ENCODE measurements at places on chromosomes 13 and 19.

DNA sequence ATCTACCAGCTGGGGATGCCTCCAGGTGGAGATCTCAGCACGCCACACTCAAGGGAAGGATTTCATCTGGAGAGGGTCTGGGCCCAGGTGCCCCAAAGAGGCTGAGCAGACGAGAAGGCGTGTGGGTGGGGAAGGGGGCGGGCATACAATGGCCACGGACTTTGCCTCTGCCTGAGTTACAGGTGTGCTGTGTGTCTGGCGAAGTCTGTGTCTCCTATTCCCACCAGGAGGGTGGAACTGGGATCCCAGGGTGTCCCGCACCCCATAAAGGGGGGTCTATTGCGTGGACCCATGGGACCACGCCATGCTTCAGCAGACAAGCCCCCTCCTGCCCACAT is 3.6 kb downstream of the TLE2 start:
- no peak for DNase-seq

DNA sequence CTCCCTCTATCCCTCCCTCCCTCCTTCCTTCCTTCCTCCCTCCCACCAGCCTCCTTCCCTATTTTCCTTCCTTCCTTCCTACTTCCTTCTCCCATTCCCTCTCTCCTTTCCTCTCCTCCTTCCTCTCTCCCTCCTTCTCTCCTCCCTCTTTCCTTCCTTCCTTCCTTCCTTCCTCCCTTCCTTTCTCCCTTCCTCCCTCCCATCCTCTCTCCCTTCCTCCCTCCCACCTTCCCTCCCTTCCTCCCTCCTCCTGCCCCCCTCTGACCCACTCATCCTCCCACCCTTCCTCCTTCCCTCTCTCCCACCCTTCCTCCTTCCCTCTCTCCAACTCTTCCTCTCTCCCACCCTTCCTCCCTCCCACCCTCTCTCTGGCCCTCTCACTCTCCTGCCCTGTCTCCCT is 132.1 kb downstream of the ZNF536 start:
- no peak for DNase-seq

- peak; percentile 86 for DNase-seq
Measured at GRCh38 chr19:47598407-47599349, 10.3 kb upstream of the BICRA start.

DNA sequence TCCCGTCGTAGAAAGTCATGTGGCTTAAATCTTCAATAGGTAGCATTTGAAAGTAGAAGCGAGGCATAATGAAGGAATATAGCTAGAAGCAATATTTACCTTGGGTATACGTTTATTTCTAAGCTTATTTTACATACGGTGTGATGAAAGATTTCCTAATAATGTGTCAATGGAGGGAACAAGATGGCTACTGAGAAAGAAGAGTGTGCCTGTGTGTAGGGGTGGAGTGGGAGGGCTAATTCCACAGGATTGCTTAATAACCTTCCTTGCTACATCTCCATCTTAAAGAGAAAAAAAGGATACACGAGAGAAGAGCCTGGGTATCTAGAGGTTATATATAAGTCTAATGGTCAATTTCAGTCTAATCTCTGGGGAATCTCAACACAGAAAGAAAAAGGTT is 2.0 kb downstream of the SPART start:
- DNase-seq: no peak

GRCh38 chr13:82374719-82375118 is 1507.6 kb downstream of the SLITRK1 start:
- DNase-seq: no peak

DNA sequence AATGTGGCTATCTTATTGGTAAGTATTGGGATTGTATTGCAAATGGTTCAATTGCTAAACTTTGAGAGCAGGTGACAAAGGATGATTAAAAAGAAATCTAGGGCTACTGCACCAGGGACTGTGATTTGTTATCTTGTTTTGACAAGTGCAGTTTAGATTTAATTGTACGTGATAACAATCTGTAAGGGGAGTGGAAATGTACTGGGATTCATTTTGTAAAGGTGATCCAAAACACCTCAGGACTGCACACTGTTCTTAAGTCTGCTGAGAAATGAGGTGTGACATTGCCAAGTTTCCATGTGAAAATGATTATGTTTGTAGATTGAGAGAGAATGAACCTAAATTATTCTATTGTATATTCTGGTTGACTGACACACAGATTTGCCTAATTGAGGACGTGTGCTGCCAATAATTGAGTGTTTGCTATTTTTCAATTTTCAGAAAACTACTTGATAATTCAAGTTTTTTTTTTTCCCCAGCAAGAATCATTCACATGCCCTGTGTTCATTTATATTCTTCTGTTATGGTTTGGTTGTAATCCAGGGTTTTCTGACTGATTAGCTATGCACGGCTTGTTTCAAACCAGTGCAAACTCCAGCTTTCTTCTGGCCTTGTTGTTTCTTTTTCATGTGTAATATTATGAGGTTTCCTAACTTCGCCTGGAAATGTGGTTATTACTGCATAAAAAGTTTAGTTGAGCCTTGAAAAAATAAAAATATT is 308.0 kb downstream of the OLFM4 start:
- DNase-seq: no peak

GRCh38 chr13:77511552-77511951 is 24.0 kb upstream of the SCEL start:
- no peak for DNase-seq

GRCh38 chr19:33784432-33784831 is 12.2 kb upstream of the KCTD15 start:
- no peak for DNase-seq

DNA sequence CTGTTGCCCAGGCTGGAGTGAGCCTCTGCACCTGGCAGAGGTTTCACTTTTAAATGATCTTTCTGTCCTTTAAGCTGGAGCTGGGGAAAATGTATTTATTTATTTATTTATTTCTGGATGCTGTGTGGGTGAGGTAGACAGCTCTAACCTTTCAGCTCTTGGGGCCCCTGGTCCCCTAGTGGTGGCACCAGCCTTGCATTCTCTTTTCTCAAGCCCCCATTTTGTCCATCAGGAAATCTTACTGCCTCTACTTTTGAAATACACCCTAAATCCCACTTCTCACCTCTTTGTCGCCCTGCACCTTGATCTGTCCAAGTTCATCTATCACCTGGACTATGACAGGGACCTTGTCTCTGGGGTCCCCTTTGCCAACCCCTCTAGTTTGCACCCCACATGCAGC is 2.1 kb upstream of the B9D2 start:
- DNase-seq: peak; percentile 48

DNA sequence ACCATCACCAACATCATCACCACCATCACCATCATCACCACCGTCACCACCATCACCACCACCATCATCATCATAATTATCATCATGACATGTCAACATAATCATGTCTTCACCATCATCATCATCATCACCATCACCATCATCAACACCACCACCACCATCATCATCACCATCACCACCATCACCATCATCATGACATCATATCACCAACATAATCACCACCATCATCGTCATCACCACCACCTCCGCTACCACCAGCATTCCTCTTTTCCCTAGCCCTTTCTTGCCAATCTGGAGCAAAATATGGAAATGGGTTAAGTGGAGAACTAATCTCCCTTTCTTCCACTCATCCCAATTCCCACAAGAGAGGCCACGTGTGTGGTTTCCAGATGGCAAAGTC is 1.1 kb upstream of the TTYH1 start:
- no peak for DNase-seq

GRCh38 chr19:995051-995827 is 5.0 kb upstream of the GRIN3B start:
- DNase-seq: no peak

GRCh38 chr13:111247552-111247951 is 72.9 kb upstream of the TEX29 start:
- DNase-seq: no peak

- DNase-seq: peak; percentile 52
Measured at GRCh38 chr19:36244066-36244465, 29.2 kb downstream of the ZNF146 start.

DNA sequence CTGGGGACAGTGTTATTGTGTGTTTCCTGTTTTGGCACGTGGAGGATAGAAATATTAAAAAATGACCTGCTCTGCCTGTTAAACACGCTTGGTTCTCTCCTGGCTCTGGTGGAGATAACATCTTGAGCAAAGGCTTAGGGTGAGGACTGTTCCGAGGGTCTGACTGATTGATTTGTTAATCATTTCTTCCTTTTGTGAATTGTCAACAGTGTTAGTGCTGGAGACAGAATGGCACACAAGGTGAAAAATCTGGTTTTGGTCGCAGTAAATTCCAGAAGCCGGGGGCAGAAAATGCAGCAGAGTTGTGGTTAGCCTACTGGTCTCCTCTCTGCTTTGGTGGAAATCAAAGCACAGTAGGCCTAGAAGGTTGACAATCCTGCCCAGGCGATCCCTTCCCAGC is 163.6 kb downstream of the FGF9 start:
- DNase-seq: no peak

DNA sequence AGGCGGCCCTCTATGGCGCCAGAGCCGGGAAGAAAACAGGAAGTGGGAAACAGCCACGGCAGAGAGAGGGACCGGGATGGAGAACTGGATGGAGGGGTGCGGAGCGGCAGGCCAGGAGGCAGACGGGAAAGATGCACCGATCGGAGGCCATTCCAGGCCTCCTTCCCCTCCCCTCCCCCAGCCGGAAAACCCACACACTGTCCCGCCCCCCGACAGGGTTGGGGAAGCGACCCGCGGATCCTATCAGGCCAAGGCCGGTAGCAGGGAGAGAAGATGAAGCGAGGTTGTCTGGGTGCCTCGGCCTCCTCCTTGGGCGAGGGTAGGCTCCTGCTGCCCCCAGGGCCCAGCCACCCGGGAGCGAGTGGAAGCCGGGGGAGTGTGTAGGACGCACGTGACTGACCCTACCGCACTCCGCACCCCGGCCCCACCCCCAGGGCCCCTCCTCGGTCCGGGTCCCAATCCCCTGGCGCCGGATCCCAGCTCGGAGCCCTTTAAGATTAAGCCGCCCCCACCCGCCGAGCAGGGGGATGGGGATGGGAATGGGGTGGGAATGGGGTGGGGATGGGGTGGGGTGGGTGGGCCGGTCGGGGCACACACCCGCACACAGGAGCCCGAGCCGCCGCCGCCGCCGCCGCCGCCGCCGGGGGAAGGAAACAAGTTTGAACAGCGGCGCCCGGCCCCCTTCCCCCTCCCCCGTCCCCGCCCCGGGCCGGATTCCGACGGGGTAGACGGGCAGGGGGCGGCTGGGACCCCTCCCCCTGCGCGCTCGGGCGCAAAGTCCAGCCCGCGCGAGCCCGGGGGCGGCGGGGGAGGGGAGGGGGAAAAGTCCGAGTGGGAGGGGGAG is 1.5 kb downstream of the ERF start:
- DNase-seq: peak; percentile 96

DNA sequence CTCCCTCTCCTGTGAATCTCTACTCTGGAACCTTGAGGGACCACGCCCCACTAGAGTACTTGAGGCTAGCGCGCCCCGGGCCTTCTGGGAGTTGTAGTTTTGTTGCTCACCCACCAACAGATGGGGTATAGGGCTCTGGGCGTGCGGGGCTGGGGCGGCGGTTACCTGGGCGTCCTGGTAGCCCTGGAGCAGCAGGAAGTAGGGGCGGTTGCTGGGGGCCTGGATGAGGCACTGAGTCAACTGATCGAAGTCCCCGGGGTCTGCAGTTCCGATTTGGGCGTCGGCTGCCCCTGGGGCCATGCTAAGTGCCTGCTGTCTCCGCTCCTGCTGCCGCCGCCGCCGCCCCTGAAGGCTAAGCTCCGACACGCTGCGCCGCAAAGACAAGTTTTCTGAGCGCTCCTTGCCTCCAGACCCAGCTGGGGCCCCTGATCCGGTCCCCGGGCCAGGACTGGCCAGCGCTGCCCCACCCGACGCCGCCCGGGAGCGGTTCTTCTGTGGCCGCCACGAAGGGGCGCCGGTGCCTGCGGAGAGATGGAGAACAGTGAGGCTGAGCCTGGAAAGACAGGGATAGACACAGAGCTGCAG is 5.3 kb downstream of the RASIP1 start:
- peak; percentile 94 for DNase-seq

GRCh38 chr13:68347220-68347619 is 1117.1 kb upstream of the PCDH9 start:
- DNase-seq: no peak

GRCh38 chr19:17539238-17540117 is 16.0 kb upstream of the COLGALT1 start:
- DNase-seq: peak; percentile 100

GRCh38 chr19:8269724-8270123 is 38.4 kb downstream of the CD320 start:
- DNase-seq: no peak

DNA sequence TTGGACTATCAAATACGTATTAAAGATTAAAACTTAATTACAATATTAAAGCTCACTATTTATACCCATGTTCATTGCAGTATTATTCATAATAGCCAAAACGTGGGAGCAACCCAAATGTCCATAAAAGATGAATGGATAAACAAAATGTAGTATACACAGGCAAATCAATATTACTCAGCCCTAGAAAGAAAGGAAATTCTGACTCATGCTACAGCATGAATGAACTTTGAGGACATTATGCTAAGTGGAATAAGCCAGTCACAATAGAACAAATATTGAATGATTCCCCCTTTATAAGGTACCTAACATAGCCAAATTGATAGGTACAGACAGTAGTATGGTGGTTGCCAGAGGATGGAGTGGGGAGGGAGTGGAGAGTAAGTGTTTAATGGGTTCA is 457.3 kb downstream of the FGF14 start:
- no peak for DNase-seq

GRCh38 chr19:14553939-14554243 is 18.0 kb downstream of the NDUFB7 start:
- peak; percentile 38 for DNase-seq

GRCh38 chr13:37039896-37040295 is 19.6 kb downstream of the SUPT20H start:
- no peak for DNase-seq

DNA sequence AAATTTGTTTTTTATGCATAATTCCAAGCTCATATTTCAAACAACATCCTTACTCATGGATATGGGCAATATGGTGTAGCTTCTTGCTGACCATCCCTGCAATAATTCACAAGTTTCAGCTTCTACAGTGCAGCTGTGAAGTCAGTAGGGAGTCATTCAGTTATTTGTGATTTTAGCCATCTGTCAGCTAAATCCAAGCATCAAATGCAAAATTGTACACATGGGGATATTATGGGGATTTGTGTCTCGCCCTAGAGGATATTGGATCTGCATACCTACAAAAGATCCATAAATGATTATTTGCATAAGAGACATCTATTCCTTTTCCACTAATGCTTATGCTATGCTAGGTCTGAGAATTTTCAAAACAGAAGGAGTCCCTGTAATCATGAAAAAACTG is 217.9 kb upstream of the SLITRK5 start:
- no peak for DNase-seq

GRCh38 chr13:67045357-67045756 is 184.8 kb downstream of the PCDH9 start:
- DNase-seq: no peak

DNA sequence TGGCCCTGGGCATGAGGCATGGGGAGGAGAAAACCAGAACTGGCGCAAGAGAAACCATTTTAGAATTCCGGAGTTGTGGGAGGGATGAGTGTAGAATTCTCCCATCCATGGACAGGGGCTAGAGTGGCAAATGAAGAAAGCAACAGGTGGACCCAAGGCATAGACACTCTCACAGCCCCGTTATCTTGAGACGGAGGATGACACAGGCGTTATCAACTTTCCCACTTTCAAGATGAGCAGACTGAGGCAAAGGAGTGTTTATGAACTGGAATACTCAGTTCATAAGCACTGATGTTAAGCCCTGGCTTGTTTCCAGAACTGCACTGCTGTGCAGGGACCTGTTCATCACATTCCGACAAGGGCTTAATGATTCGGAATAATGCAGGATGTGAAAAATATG is 1.1 kb upstream of the GTF3A start:
- no peak for DNase-seq

All from H7 (cell line).